GM12878 (cell line): ENCODE measurements at places on chromosomes 5 and 9.

- no peak for DNase-seq
Measured at GRCh38 chr5:155833287-155833686, 493.7 kb upstream of the SGCD start.

GRCh38 chr5:150052956-150053712 is 33.2 kb downstream of the CSF1R start:
- DNase-seq, result no peak

DNA sequence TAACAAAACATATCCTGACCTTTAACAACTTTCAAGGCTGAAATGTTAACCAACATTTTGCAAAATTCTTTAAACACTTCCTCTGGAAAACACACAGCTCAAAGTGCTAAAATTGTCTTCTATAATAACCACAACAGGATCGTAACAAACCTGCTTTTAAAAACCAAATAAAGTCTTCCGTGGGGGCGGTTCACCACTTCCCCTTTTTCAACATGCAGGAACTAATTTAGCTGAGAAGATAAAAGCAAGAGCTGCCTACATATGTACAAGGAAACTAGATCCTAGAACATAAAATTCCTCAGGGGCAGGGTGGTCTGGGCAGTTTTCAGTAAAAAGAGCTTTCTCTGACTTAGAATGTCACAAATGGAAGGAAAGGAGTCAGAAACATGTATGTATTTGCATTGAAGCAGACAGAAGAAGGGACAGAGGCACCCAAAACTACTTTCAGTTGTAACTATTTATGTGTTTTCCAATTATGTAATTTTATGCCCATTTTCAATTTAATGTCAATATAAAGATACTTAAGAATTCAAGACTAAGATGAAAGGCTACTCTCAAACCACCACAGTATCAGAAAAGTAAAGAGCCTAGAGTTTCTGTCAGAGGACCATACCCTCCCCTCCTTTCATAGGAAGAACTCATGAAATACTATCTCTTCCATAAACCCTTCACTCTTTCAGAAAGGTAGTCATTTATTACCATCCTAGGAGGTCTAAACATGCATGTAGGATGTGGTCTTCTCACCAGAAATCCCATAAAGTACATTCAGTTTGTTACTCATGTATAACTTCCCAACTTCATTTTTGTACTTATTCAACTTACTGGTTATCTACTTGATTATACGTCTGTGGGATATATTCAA is 185.9 kb upstream of the RASA1 start:
- DNase-seq, result peak; percentile 80

- no peak for DNase-seq
Measured at GRCh38 chr5:56639476-56639875, 175.9 kb upstream of the MAP3K1 start.

DNA sequence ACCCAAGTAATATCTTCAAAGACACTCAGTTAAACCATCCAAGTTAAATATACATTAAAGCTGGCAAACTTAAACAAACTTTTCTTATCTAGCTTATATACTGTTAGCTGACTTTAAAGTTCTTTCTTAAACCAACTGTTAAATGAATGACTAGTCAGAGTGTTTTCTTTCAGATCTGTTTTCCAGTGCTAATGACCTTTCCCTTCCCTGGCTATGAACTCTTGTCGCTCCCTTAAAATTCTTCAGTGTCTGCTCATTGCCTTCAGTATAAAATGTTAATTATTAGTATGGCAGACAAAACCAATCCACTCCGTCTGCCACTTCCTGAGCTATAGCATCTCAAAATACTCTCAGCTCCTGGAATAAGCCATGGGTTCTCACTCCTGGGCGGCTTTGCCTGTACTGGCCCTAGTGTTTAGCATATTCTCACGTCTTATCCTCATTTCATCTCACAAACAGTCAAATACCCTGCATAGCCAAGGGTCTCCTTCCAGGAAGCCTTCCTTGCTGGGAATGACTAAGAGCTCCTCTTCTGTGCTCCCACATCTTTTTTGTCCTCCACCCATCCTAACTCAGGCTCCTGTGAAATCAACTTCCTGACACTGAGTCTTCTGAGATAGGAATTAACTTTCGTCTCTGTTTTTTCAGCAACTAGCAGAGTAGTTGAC is 87.7 kb downstream of the VCAN start:
- DNase-seq, result no peak

- DNase-seq, result no peak
Measured at GRCh38 chr5:172078726-172079345, 72.4 kb upstream of the FBXW11 start.
